T-cell (primary cell): ENCODE measurements at places on chromosomes 3 and 15.

DNA sequence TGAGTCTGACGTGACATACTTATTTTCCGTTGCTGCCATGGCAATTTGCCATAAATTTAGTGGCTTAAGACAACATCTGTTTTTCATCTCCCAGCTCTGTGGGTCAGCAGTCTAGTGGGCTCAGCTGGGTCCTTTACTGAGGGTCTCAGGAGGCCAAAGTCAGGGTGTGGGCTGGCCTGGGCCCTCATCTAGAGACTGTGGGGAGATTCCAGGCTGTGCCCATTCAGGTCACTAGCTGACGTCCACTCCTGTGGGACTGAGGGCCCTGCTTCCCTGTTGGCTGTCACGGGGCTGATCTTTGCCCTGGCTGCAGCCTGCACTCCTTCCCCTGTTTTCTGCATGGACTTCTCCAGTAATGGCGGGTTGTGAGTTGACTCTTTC lies 19.1 kb downstream of the FGD5 start:
- no peak for DNase-seq

GRCh38 chr15:76546805-76547204 lies 210.2 kb downstream of the ISL2 start:
- DNase-seq = no peak

- no peak for DNase-seq
Observed at GRCh38 chr3:63390710-63391230, 112.7 kb downstream of the SYNPR start.

DNA sequence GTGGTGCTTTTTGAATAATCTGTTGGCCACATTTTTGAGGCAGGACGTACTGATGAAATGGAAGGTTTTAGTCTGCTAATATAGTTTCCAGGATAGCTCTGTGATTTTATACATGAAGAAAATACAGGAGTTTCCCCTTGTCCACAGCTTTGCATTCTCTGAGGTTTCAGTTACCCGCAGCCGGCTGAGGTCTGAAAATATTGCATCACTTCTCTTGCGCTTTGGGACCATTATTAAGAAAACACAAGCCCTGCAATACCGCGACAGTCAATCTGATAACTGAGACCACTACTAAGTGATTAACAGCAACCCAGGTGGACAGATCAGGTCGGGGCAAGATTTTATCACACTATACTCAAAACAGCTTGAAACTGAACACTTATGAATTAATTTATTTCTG lies 33.0 kb downstream of the BLM start:
- no peak for DNase-seq

GRCh38 chr3:30954426-30954825 lies 60.0 kb upstream of the GADL1 start:
- DNase-seq = no peak

GRCh38 chr15:99635794-99636193 lies 70.0 kb downstream of the MEF2A start:
- DNase-seq = no peak

GRCh38 chr3:52532838-52533622 lies 627 bp downstream of the NT5DC2 start:
- no peak for DNase-seq

GRCh38 chr15:58457466-58457965 lies 25.7 kb downstream of the LIPC start:
- no peak for DNase-seq

- DNase-seq = no peak
Observed at GRCh38 chr3:66342717-66343356, 122.0 kb downstream of the SLC25A26 start.

- no peak for DNase-seq
Observed at GRCh38 chr3:117398141-117398899, 688.7 kb downstream of the TUSC7 start.

GRCh38 chr3:99418709-99419108 lies 219.7 kb upstream of the COL8A1 start:
- no peak for DNase-seq

DNA sequence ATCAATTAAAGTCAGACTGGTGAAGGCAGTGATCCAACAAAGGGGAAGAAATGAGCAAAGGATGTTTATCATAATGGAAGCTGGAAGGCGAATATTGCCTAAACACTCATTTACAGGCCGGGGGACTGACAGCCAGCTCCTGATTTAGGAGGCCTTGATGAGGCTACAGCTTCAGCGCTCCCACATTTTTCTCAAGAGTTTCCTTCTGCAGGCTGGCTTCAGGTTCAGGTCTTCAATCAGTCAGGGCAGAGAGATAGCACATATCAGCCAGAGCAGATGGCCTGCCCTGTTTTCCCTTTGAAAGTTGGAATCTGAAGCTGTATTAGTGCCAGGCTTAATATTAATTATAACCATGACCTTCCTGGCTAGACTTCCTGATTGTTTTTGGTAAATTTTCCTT lies 218.9 kb downstream of the SV2B start:
- no peak for DNase-seq
